ENCODE measurements at places on chromosomes 12 and 14.

- DNase-seq: no peak
Measured at GRCh38 chr14:101008631-101009336, 105.3 kb upstream of the RTL1 start.

- no peak for DNase-seq
Measured at GRCh38 chr12:32151086-32151485, 44.4 kb downstream of the BICD1 start.

GRCh38 chr14:99320105-99320572, 48.1 kb upstream of the BCL11B start:
- peak; percentile 57 for DNase-seq

- no peak for DNase-seq
Measured at GRCh38 chr14:24818058-24818822, 184.2 kb upstream of the GZMB start.

- DNase-seq: no peak
Measured at GRCh38 chr14:47676315-47676617, 861 bp upstream of the MDGA2 start.

DNA sequence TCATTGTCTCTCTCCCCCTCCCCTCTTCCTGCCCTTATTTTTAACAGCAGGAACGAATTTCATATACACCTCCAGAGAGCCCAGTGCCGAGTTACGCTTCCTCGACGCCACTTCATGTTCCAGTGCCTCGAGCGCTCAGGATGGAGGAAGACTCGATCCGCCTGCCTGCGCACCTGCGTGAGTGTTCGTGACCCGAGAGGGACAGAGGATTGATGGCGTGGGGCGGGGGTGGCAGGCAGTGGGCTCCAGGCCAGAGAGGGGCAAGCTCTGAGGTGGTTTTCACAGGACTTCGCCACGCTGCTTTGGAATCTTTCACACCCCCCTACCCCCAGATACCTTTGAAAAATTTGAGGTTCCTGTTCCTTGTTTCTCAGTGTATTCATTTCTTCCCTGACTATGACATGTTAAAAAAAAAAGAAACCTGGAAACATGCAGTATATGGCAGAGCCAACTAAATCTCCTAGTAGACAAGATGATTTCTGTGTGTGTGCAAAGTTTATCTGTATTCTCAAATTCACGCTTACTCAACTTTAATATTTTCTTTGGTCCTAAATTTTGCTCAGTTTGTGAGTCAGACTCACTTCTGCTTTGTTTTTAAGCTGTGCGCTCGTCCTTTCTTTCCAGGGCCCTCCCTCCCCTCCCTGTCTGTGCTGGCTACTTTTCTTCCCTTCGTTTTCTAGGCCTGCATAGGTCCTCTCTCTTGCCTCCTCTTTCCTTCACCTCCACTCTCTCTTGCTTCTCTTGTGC, 103.1 kb downstream of the ETV6 start:
- DNase-seq: no peak

GRCh38 chr14:58488550-58488949, 61.0 kb downstream of the KIAA0586 start:
- DNase-seq: no peak

- DNase-seq: no peak
Measured at GRCh38 chr14:90911121-90911520, 94.9 kb upstream of the TTC7B start.

GRCh38 chr14:51308866-51309265, 68.8 kb downstream of the TMX1 start:
- no peak for DNase-seq

DNA sequence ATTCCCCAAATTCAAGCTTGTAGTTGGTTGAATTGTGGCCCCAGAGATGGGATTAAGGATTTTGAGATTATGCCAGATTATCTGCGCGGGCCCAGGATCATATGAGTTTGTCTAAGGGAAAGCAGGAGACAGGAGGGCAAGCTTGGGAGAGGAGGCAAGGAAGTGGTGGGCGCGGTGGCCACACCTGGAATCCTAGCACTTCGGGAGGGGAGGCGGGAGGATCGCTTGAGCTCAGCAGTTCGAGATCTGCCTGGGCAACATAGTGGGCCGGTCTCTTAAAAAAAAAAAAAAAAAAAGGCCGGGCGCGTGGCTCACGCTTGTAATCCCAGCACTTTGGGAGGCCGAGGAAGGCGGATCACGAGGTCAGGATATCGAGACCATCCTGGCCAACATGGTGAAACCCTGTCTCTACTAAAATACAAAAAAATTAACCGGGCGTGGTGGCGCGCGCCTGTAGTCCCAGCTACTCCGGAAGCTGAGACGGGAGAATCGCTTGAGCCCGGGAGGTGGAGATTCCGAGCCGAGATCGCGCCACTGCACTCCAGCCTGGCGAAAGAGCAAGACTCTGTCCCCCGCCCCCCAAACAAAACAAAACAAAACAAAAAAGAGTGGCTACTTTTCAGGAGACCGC, 881 bp upstream of the PUS1 start:
- DNase-seq: no peak

DNA sequence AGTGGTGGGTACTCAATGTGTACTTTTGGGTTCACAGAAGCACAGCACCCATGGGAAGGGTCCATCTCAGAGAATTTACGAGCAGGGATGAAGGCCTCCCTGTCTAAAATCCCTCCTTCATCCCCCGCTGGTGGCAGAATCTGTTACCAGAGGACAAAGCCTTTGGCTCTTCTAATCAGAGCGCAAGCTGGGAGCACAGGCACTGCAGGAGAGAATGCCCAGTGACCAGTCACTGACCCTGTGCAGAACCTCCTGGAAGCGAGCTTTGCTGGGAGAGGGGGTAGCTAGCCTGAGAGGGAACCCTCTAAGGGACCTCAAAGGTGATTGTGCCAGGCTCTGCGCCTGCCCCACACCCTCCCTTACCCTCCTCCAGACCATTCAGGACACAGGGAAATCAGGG, 1.5 kb upstream of the GPR162 start:
- DNase-seq: no peak

DNA sequence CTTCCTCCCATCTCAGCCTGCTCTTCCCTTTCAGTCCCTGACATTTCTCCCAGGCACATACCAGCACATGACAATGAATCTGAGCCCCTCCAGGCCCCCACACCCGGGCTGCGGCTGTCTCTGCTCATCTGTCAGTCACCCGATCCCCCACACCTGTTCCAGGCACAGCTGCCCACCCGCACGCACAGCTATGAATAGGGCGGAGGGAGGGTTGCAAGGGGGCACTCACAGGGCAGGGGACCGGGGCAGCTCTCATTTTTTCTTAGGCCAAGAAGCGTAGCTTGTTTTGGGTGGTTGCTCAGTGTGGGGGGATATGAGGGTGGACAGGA, 43.7 kb upstream of the TSPAN9 start:
- no peak for DNase-seq

GRCh38 chr12:132837693-132838409, 9.2 kb upstream of the GOLGA3 start:
- DNase-seq: no peak

- DNase-seq: no peak
Measured at GRCh38 chr14:94481468-94482131, 5.6 kb upstream of the SERPINA9 start.

DNA sequence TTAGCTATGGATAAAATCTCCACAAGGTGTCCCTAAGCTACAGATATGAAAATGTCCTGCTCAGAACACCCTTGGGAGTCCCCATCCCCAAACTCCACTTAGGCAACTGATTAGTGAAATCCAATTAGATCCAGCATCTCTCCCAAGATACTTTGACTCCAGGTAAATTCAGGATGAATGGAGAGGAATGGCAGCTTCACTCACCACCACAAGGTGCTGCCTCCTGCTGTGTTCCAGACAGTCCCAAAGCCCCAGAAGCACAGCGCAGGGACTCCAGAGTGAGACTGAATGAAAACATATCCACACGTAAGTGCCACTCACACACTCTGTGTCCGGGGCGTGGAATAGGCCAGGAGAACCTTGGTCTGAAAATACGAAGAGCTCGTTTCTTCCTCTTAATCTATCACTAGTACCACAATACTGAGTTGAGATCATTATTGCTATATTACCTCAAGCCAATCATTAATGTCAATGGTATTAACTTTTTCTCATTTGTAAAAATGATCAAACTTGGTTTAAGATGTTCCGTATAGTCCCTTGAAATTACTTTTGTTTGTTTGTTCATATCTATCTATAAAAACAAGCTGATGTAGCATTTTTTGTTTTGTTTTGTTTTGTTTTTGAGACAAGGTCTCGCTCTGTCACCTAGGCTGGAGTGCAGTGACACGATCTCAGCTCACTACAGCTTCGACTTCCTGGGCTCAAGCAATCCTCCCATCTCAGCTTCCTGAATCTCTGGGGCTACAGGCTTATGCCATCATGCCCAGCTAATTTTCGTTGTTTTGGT, 70.0 kb upstream of the BICD1 start:
- DNase-seq: no peak

DNA sequence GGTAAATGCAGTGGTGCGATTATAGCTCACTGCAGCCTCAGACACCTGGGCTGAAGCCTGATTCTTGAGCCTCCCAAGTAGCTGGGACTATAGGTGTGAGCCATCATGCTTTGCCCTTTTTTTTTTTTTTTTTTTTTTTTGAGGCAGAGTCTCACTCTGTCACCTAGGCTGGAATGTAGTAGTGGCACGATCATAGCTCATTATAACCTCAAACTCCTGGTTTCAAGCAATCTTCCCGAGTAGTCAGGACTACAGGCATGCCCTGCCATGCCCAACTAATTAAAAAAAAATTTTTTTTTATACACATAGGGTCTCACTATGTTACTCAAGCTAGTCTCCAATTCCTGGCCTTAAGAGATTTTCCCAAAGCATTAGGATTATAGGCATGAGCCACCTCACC, 6.9 kb downstream of the ATP2A2 start:
- no peak for DNase-seq

- no peak for DNase-seq
Measured at GRCh38 chr12:20120403-20120725, 248.0 kb upstream of the PDE3A start.

All from stimulated activated CD8-positive, alpha-beta memory T cell treated with anti-CD3 and anti-CD28 coated beads, Interleukin-4, amount 100 ng/mL, for 1 hour (primary cell).